ENCODE measurements at places on chromosomes 12 and 14.
A peak's percentile ranks its signal among the peaks of the same experiment; 100 is the strongest.

GRCh38 chr12:100189636-100190394 lies 10.8 kb upstream of the ACTR6 start:
- DNase-seq: no peak

DNA sequence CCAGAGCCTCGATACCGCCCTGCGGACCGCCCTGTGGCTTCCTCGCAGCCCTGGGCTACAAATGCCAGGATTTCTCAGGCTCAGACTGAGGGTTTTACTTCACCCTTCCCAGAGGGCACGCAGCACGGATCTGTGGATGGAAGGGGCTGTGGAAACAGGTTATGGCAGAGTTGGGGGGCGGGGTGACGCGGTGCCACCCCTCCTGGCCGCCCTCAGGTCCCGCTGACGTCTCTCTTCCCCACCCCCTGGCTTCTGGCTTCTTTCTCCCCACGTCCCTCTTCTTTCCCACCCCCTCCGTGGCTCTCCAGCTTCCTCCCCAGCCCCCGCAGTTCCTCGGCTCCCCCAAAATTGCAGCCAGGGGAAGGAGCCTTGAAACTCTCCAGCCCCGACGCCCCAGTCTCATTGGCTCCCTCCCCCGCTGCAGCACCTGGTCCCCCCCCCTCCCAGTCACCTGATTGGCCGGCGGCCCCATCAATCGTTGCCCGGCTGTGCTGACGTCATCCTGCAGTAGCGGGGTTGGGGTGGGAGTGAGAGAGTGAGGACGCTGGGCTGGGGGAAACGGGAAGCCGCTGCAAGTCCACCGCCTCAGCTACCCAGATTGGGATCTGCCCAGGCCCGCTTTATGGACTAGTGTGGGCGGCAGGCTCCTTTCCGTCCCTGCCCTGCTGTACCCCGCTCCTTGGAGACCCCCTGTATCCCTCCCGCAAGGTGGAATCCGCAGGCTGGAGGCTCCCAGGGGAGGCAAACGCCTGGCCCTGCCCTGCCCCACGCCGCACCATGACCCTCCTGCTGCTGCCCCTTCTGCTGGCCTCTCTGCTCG lies at the start of gene CLSTN3:
Gene CLSTN3, plus strand, starts transcription at position 500 of the 820 bp plus-strand sequence. Its CDS starts 278 bp downstream, at position 778.
- no peak for DNase-seq

DNA sequence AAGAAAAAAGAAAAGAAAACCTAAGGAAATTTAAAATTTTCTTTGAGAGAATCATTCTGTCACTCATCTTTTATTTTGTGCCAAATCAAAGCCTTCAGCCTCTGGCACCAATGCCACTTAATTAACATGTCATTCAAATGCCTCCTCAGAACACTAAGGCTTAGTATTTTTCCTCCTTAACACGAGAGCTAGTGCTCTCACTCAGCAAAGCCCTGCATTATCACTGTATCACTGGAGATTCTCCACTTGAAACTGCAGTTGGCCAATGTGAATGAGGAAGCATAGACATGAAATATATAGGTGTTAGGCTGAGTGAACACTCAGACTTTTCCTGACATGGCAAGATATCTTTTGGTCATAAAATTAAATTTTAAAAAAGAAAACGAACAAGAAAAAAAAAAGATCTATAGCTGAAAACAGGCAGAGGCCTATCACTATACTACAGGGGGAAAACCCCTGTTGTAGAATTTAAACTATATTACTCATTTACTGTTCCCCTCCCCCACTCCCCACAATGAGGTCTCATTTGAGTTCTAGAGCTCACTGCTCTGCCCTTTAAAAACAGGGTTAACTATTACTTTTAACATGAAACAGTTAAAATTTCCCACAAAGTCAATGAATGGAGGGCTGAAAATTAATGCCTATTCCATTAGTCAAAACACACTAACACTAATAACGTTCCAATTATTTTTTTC lies 5.1 kb downstream of the MBIP start:
- DNase-seq: no peak

DNA sequence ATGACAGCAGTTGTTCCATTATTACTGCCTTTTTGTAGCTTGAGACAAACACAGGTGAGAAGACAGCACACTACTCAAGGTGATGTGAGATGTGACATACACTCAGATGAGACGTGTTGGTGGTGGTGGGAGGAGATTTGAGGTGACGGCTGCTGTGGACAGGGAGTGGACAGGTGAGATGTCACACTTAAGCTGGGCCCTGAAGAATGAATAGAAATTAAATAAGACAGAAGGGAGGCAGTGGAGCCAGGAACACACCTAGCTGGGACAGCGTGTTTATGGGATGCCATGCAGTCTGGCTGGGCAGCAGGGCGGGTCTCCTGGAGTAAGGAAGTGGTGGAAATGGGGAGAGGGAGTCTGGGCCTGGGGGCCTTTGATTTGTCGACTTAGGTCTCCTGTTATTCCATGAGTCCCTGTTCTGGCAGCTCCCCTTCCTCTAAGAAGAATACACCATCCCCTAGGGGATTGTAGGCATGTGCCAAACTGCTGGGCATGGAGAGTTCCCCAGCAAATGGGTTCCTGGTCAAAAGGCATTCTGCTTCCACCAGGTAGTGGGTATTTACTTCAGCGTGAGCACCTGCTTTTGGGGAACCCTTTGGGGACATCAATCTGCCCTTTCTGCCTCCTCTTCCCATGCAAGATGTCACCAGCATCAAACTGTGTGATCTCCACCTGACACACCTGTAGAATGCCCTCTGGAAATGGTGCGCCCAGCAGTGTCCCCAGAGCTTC lies 71.2 kb upstream of the ESRRB start:
- DNase-seq: no peak

DNA sequence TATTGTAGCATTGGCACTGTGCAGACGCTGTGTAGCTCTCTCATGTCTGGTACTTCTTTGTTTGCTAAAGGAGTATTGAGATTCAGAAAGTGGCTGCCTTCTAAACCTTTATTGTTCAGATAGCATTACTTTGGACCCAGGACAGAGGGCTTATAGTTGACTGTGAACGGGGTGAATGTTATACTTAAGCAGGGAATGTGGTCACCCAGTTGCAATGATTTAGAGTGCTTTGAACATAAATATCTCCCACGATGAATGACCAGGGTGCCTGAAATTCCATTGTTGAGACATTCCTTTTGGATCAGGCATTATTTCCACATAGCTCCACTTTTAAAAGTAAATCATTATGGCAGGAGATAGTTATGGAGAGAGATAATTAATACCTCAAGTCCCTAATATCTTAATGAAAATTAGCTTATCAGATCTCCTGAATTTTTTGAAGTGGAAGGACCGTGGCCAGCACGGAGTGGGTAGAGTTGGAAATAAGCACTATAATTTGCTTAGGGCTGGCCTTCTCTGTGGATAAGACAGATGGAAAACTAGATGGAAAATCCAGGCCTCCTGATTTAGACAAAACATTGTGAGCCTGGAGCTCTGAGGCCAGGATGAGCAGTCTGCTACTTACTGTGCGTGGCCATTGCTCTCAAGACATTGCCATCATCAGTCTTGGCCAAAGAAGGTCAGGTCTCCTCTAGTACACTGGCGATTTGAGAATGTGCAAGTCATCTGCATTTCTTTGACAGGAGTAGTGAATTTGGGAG lies 114.5 kb downstream of the ETV6 start:
- DNase-seq: no peak

DNA sequence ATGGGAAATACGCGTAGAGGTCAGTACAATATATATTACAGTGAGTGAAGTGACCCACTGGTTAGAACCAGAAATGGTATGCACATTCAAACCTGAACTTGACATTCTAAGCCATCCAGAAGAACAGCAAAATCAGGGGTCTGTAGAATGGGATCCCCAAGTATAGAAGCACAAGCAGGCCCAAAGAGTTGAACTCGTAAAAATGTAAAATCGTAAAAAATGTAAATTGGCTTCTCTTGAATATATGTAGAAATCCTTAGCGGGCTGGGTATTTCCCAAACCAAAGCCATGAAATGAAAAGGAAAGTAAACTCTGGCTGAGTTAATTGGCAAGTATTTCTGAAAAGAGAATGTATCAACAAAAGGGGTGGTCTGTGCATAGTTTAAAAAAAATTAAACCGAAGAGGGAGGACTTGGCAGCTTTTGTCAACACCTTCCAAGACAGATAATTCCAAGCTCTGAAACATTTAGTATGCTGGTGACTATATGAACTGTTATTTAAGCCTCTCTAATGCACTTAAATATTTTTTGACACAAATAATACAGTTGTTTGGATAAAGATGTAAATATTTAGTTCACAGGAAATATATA lies 1505.6 kb upstream of the FLRT2 start:
- DNase-seq: no peak

DNA sequence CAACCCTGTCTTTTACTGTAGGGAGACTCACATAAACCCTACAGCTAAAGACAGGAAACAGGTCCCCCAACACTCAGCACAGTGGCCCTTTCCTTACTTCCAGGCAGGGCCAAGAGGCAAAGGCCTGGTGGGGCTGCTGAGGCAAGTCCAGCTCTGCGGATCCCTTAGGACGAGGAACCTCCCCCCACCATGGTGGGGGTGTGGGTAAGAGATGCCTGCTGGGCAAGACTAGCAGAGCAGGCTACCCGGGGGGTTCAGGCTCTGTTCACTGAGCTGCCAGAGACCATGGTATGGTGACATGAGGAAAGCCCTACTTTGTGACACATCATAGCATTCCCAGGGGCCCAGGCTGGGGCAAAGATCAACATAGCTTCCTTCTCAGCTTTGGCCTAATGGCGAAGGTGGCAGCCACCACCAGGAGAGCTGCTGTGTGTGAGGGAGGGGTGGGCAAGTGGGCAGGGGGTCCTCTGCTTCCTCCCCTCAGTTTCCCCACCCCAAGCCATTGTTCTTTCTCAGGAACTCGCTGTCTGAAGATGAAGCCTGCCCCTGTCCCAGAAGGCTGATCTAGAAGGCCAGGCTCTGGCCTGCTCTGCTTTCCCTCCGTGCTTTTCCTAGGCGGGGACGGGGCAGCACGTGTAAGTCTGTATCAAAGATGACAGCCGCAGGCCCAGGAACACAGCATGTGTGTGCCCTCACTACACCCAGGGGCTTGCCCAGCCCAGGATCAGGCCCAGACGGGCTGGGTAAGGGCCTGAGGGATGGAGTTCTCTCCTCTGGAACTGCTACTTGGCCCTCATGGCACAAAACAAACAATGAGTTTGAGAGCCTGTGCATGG lies 10.1 kb upstream of the TINF2 start:
- DNase-seq: no peak

- peak; percentile 36 for DNase-seq
Measured at GRCh38 chr14:54881235-54881760, 21.3 kb downstream of the GCH1 start.

Measured in hematopoietic multipotent progenitor cell treated with erythropoietin and hydrocortisone succinate and interleukin-3 and kit ligand, for 17 days (in vitro differentiated cells).